ENCODE measurements at places on chromosomes 7 and 10.

GRCh38 chr10:119483001-119483400, 59.5 kb downstream of the RGS10 start:
- DNase-seq: no peak

DNA sequence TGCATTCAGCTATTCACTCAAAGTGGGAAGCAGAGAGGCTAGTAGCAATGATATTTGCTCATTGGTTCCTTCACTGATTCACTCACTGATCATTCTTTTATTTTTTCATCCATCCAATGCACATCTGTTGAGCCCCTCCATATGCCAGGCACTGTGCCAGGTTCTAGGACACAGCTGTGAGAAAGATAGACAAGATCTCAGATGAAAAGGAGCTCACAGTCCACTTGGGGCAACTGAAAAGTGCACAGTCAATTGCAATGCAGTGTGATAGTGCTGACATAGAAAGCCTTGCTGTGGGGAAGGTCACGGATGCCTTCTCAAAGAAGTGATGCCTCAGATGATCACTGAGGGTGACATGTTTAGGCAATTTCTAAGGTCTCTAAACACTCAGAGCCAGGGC, 262.3 kb downstream of the PTEN start:
- no peak for DNase-seq

GRCh38 chr10:10038348-10038747, 979.3 kb upstream of the CELF2 start:
- DNase-seq: no peak

DNA sequence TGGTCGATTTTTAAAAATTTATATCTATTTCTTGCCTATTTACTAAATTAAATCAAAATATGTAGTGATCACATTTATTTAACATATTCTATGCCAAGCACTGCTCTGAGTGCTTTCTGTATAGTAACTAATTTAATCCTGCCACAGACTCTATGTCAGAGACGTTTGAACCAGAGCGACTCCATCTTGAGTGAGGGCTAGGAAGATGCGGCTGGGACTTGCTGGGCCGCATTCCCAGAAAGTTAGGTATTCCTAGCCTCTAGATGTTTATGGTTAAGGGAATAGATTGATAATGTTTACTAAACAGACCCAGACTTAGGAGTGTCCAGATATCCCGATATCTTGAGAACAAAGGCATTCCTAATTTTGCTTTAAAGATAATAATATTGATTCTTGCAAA, 3.2 kb upstream of the GSTO1 start:
- no peak for DNase-seq

DNA sequence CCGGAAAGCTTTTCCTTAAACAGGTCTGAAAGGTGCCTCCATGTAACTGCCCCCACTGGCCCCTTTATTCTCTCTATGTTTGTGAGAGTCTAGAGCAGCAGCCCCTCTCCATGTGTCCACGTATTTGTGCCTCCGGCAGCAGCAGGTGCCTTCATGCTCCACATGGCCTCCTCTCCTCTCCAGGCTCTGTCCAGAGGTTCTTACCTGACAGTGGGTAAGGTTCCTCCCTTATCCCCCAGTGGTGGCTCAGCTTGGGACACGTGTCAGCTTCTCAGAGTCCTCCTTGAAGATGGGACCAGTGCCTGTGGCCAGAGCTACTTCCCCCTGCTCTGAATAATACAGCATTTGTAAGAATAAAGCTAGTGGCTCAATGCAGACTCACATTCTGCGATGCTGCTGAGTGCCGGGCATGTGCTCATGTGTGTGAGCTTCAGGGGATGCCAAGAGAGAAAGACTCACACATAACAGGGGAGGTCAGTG, 7.9 kb downstream of the CALML3 start:
- DNase-seq: no peak

DNA sequence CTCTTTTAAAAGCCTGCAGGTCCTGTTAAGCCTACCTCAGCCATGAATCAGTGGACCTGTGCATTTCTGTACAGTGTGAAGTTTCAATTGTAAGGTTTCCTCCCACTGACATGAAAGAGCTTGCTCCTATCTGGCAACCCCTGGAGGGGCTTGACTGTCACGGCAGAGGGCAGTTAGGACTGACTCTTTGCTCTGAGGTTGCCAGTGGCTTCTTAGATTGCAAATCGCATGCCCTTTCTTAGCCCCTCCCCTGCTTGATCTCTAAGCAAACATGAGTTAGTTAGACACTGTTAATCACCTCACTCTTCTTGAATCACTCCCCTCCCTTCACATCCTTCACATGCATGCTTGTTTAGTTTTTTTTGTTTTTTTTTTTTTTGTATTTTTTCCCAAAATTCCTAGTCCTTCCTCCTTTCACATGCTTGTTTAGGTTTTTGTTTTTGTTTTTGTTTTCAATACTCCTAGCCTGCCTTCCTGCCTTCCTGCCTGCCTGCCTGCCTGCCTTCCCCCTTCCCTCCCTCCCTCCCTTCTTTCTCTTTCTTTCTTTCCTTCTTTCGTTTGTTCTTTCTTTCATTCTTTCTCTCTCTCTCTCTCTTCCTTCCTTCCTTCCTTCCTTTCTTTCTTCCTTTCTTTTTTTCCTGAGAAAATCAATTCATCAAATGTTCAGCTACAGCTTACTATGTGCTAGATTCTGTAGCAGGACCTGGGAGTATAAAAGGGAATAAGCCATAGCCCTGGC, 6.0 kb upstream of the HIPK2 start:
- DNase-seq: no peak

- no peak for DNase-seq
Observed at GRCh38 chr7:23696916-23697441, 13.0 kb upstream of the STK31 start.

GRCh38 chr10:87504307-87504639, 420 bp upstream of the MINPP1 start:
- no peak for DNase-seq

DNA sequence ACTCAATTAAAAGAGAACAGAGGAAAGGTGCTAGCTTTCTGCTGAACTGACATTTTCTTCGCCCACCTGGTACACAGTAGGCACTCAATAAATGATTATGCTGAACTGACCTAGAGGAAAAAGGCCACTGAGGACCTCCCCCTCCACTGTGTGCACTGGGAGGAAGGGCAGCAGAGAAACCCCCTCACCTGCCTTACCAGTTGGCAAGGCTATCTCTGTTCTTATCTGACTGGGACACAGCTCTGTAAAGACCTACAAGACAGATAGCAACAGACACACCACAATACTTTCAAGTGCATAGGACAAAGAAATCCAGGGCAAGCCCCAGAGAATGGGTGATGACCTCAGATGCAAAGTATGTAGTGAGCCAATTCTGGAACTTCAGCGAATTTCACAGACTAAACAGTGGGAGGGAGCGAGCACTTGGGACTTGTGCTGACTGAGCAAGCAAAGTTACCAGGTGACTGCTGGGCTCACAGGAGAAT, 30.4 kb downstream of the PDLIM1 start:
- DNase-seq: no peak

DNA sequence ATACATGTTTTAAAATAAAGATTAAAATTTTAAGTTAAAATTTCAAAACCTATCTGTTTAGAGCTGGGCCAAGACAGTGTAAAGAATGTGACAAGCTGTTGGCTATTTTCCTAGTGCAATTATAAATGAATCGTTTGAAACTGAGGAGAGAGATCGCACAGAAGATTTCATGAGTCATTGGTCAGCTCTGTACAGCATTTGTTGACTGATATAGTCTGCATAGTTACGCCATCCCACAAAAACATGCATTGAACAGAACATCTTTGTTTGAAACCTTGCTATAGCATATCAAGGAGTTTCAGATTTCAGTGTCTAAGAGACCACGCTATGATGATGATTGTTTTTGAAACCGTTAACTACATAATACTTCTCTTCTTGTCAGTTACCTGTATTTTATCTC, 1.3 kb upstream of the C10orf67 start:
- DNase-seq: peak; percentile 6

Data from NCI-H1092 treated with DMSO at 0.1 percent for 48 hours (cell line).